ENCODE measurements at places on chromosomes 7 and 10.

DNA sequence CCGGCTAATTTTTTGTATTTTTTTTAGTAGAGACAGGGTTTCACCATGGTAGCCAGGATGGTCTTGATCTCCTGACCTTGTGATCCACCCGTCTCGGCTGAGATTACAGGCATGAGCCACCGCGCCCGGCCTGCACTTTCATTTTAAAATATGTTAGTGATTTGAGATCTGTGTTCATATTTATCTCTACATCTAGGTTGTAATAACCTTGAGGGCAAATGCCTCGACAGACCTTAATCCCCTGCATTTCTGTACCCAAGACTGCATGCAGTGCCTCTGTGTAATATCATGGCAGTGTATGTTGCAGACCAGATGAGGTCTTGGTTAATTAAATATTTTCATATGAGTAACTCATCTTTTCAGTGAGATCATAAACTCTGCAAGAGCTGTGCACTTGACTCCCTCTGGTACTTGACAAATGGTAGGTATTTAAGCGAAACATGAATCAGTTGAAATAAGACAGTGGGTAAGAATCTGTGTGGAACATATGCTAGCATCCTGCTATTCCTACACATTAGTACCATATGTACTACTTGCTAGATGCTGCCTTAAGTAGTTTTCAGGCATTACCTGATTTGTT, 673.9 kb upstream of the ANKRD30A start:
- DNase-seq: no peak

GRCh38 chr7:22561321-22561811, 61.4 kb upstream of the STEAP1B start:
- DNase-seq: no peak

DNA sequence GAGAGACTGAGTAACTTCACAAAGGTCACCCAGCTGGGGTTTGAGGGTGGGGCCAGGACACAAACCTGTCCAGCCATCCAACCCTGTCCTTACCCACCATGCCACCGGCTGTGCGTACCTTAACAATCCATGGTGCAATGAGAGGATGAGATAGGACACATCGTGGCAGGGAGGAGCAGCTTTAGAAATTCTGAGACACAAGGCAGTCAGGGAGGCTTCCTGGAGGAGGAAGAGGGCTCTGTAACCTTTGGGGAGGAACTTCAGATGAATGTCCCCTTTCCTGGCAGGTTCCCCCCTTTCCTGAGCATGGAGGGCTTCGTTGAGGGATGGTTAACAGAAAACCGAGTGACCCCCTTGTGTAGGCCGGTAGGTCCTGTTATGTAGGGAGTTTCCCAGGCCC, 35.6 kb upstream of the SLC29A3 start:
- DNase-seq: no peak

GRCh38 chr7:156886020-156886795, 6.8 kb downstream of the LMBR1 start:
- no peak for DNase-seq

DNA sequence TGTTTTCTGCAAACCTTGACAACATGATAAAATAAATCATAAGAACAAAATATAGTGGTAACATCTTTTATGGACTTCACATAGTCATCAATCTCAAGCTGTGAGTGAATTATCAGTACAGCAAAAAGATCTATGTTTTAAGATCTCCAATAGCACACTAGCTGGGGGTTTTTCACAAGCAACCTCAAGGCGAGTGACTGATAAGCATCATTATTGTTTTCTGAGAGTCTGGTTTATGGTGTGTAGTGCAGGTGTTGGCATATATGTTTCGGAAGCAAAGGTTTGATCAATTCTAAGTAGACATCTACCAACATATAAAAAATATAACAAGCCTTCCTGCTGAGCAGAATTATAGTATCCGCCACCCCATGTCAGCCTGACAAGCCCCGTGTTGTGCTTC, 403.8 kb upstream of the MGMT start:
- DNase-seq: no peak

- no peak for DNase-seq
Measured at GRCh38 chr10:79995979-79996634, 47.2 kb upstream of the SFTPD start.

- no peak for DNase-seq
Measured at GRCh38 chr10:69317175-69317604, 38.9 kb downstream of the HK1 start.

- DNase-seq: peak; percentile 65
Measured at GRCh38 chr10:79286318-79286951, 60.8 kb upstream of the PPIF start.

DNA sequence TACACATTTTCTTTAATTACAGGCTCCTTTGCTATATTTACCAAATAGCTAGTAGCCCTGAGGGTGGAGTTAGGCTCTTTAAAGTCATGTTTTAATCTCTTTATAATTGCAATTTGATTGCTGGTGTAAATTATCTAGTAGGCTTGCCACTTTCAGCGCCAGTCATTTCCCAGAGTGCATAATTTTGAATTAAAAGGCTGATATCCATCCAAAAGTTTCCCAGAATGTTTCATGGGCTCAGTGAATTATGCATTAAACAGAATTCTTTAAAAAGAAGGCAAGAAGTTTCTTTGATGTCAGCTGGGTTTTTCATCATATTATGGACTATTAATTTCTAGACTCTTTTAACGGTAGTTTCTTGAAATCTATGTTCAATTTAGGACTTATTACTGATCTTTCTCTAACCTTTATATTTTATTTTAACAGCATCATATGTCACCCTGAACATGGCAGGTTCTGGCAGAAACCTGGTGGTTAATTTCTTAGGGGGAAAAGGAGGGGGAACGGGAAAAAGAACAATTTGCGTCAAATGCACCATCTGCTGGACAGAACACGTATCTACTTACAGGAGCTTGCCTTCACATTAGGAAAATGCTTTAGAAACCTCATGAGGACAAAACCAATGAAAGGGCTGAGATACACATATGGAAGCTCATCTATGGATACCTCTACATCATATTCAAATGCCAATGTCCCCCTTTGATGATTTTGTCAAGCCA, 171.1 kb downstream of the GRM3 start:
- DNase-seq: no peak

DNA sequence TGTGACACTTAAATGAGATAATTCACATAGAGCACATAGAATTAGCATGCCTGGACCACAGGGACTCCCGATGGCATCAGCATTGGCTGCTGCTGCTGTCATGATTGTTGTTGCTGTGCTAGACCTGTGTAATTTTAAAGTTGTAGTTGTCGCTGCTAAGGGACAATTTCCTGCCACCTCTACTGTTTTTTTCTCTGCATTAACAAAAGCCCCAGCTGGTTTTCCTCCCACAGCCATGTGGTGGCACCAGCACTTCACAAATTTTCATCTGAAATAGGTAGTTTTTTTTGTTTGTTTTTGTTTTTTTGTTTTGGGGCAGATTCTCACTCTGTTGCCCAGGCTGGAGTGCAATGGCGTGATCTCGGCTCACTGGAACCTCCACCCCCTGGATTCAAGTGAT, 25.4 kb upstream of the PRXL2A start:
- DNase-seq: peak; percentile 12

DNA sequence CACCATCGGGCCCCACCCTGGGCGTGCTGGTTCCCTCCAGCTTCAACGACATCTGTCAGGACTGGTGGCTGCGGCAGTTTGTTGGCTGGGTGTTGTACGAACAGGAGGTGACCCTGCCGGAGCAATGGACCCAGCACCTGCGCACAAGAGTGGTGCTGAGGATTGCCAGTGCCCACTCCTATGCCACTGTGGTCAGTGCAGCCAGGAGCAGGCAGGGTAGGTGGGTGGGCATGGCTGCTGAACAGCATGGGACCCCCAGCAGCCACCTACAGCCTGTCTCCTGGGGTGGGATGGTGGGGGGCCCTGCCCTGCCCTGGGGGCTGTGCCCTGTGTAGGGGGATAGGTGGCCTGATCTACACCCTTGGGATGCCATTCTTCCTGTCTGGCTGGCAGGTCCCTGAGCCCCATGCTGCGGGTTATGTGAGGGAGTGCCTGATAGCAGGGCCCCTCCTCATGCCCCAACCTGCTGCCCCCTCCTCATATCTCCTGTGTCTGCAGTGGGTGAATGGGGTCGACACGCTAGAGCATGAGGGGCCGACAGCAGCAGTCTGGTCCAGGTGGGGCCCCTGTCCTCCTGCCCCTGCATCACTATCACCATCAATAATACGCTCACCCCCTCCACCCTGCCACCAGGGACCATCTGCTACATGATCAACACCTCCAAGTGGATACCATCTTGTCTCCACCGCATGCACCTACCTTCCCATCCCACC, 56.9 kb downstream of the ZNF727 start:
- DNase-seq: no peak

- DNase-seq: no peak
Measured at GRCh38 chr10:49595713-49596492, 14.2 kb upstream of the SLC18A3 start.

DNA sequence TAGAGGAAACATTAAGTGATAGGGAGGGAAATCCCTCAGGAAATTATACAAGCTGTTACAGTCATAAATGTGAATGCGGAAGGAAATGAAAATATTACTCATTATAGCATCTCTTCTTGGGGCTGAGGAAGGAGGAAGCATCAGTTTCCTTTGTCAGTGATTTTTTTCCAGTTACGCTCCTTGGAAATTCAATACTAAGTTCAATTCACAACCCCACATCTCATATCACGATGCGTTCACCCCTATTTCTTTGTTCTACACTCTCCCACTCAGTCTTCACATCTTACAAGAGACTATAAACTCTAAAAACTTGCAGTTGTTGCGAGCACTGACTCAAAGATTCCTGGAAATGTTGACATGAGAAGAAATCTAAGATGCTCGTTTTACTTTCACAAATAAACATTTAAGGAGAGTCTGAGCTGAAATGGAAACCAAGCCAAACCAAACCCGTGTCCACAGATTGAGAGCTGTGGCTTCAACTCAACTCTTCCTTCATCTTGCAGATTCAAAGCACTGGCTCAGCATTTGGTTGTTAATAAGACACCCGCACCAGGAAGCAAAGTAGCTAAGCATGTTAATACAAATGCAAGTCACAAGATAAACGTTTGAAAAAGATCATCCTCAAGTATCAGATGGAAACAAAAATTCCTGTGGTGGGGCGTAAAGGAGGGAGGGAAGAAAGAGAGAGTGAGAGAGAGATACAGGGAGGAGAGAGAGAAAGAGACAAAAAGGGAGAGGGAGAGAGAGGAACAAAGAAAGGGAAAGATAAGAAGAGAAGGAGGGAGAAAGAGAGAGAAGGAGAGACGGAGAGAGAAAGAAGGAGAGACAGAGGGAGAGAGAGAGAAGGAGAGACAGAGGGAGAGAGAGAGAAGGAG, 150.0 kb upstream of the RSU1 start:
- no peak for DNase-seq

Data from stimulated activated CD8-positive, alpha-beta memory T cell treated with anti-CD3 and anti-CD28 coated beads, Interleukin-7, amount 100 ng/mL, for 1 hour (primary cell).